Activated effector memory CD4-positive, alpha-beta T cell treated with anti-CD3 and anti-CD28 coated beads, Interleukin-2, amount 50 U/mL, for 16 hours (primary cell): ENCODE measurements at places on chromosomes 3 and 15.

DNA sequence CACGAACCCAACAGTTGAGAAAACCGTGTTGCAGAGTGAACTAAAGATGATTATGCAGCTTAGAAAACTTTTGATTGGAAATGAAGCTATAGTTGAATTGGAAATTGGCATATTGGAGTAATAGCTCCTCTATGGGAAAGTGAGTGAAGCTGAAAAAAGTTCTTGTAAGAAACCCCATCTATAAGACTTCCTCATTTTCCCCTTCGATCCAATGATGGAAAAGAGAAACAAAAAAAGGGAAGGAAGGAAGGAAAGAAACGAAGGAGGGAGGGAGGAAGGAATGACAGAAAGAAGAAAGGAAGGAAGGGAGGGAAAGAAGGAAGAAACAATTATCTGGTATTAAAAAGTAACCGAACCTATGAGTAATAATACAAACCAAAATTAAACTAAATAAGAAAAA lies 791.8 kb upstream of the NR2F2 start:
- DNase-seq, result no peak

- DNase-seq, result no peak
These were observed 1.1 kb downstream of the RIOX2 start for GRCh38 chr3:97970956-97971620.

GRCh38 chr3:152296382-152296781 lies 27.7 kb downstream of the MBNL1 start:
- no peak for DNase-seq

DNA sequence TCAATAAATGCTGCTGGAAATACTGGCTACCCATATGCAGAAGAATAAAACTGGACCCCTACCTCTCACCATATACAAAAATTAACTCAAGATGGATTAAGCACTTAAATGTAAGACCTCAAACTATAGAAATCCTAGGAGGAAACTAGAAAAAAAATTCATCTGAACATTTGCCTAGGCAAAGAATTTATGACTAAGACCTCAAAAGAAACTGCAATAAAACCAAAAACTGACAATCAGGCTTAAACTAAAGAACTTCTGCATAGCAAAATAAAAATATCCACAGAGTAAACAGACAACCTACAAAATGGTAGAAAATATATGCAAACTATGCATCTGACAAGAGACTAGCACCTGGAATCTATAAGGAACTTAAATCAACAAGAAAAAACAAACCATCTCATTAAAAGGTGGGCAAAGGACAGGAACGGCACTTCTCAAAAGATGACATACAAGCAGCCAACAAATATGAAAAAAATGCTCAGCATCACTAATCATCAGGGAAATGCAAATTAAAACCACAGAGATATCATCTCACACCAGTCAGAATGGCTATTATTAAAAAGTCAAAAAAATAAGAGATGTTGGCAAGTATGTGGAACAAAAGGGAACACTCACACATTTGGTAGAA lies 47.0 kb downstream of the MYO9A start:
- DNase-seq, result no peak

- DNase-seq, result no peak
These were observed 2.1 kb upstream of the GABRA5 start for GRCh38 chr15:26864664-26865191.

- DNase-seq, result no peak
These were observed 350.5 kb upstream of the ICE2 start for GRCh38 chr15:60829416-60829815.

DNA sequence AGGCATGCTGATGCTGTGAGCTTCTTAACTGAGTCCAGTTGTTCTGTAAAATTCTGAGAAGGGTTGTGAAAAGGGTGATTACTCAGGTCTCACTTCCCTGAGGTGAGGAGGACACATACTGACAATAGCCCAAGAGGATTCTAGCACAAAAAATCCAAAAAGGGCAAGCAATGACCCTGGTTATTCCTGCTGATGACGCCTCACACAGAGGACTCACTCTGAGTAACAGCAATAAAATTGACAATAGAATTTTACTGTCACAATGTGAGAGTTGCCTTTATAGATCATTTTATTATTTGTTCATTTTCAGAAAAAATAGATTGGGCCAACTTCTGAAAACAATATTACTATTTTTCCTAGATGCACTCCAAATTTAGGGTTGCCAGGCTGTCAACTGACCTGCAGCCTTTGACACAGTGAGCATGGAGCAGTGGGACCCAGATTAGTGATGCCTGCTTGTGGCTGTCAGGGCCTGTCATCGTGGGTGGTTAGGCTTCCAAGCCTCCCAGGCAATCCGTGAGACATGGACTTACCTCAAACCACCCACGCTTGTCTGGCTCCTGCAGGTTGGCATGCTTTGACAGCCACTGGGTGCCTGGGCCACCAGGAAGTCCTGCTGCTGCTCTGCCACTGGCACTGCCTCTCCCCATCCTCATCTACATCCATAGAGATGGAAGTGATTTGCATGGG lies 396.0 kb upstream of the THBS1 start:
- no peak for DNase-seq

GRCh38 chr3:157786211-157786610 lies 283.0 kb upstream of the VEPH1 start:
- no peak for DNase-seq

- DNase-seq, result no peak
These were observed 36.9 kb upstream of the TF start for GRCh38 chr3:133709139-133709750.

DNA sequence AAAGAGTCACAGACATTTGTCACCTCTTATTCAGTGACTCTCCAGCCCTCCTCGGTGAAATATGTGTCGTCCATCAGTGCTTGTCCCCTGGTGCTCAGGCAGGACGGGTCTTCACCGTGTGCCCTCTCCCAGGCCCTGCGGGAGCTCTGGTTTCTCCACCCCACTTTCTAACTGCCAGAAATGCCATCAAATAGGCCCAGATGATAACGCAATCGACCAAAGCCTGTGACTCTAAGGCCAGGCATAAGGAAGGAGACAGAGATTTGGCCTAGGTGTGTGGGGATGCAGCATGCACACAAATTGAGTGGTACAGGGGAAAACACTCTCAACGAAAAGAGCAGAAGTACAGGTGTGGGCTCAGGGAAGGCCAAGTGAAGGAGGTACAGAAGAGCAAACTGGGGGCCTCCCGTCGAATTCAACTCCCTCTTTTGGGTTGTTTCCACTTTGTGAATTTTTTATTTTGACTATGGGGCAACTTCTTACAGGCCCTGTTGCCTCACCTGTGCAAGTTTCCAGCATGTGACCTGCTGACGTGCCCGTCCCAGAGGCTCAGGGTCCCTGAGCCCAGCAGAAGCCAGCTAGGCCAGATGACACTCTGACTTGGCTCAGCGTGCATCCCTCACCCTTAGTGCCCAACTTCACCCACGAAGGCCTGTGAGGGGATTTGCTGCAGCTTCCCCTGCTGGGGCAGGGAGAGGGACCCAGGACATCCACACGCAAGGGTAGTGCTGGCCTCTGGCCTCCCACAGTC lies 4.7 kb downstream of the NUP210 start:
- DNase-seq, result no peak
